ENCODE measurements at places on chromosomes 3 and 15.

DNA sequence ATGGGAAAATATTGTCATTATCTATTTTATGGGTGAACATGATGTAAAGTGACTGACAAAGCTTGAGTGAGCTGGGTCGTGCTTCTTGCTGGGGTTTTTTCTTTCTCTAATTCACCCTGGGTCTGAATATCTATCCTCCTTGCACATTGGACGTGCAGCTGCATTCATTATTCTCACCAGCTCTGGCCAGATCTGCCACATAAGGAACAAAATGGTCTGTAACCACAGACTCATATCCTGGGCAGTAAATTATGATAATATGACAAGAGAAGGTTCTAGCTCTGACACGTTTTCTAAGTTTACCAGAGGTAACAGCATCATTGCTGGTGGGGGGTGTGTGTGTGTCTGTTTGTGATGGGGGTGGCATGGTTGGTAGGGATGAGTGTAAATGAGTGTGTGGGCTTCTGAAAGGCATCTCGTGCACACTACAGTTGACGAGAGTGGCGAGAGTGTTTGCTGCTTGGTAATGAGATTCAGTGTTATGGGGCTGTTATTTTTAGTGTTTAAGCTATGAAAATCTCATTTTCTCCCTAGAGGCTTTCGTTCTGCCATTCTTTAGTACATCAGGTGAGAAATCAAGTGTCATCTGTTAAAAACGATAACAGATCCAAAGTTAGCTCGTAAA is 418.4 kb downstream of the PDCD6IP start:
- no peak for DNase-seq

GRCh38 chr3:59186725-59187124 is 136.9 kb upstream of the CFAP20DC start:
- no peak for DNase-seq

GRCh38 chr15:81843226-81843625 is 202.6 kb downstream of the MEX3B start:
- no peak for DNase-seq

GRCh38 chr3:47340866-47341265 is 40.0 kb upstream of the PTPN23 start:
- DNase-seq = no peak

- DNase-seq = no peak
These were observed 6.6 kb downstream of the ARRDC4 start for GRCh38 chr15:97966924-97967620.

DNA sequence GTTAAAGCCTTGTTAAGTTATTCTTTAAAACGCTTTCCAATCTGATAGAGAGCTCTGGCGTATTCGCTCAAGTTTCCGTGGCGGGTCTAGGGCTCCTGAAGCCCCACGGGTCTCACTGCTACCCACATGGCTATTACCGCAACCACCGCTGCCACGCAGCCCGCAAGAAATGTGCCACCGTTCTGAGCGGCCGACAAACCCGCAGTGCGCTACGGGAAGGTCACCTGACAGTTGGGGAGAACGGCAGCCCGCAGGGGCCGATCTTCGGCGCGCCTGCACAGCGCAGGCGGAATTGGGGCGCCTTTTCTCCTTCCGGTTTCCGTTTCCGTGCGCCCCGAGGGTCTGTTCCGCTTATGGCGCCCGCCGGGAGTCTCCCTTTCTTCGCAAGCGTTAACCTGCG is 76.6 kb upstream of the SNRPN start:
- peak; percentile 38 for DNase-seq

GRCh38 chr3:15952543-15953175 is 154.9 kb upstream of the ANKRD28 start:
- peak; percentile 16 for DNase-seq

- peak; percentile 36 for DNase-seq
These were observed 19.1 kb upstream of the FSIP1 start for GRCh38 chr15:39801641-39802309.

GRCh38 chr3:184238246-184238818 is 8.9 kb downstream of the VWA5B2 start:
- no peak for DNase-seq

GRCh38 chr15:94324117-94324826 is 92.9 kb downstream of the MCTP2 start:
- peak; percentile 34 for DNase-seq

GRCh38 chr3:9168241-9168741 is 81.2 kb downstream of the SRGAP3 start:
- DNase-seq = no peak

- no peak for DNase-seq
These were observed 583.9 kb downstream of the RBMS3 start for GRCh38 chr3:29864809-29865208.

DNA sequence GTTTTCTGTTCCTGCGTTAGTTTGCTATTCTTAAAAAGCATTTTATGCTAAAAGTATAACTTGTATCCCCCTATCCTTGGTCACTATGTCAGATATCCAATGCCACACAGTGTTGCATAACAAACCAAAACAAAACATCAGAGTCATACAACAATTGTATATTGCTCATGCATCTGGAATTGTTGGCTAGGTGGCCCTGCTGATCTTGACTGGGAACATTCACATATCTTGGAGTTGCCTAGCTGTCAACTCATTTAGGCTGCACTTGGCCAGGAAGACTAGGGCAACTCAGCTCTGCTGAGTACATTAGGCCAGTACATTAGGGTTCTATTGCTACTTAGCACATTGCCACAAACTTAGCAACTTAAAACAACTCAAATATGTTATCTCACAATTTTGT is 706.5 kb upstream of the UBE2E2 start:
- DNase-seq = no peak

GRCh38 chr15:77144492-77145070 is 73.7 kb upstream of the TSPAN3 start:
- no peak for DNase-seq

DNA sequence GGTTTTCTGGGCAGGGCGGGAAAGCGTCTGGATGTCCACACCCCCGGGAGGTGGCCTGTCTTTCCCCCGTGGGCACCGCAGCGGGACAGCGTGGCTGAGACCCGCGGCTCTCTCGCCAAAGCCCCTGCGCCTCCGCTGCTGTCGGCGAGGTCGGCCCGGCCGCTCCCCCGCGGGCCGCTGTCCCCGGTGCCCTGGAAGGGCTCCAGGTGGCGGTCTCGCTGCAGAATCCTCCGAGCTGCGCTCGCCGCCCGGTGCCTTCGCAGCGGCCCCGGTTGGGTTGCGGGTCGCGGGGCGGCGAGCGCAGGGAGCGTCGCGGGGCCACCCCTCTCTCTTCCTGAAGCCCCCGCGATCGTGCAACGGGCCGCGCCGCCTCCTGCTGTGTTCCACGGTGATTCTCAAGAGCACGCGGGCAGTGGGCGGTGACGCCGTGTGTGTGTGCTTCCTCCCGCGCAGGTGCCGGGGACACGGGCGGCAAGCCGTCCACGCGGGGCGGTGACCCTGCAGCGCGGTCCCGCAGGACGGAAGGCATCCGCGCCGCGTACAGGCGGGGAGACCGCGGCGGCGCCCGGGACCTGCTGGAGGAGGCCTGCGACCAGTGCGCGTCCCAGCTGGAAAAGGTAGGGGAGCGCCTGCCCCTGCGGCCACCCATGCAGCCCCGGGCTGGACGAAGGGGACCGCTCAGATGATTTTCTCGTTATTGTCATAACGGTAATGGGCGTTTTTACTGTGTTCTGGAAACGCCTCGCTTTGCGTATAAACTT is 54.4 kb downstream of the LRRK1 start:
- no peak for DNase-seq
